Activated naive CD4-positive, alpha-beta T cell (primary cell): ENCODE measurements at places on chromosomes 3 and 15.

GRCh38 chr3:156519758-156520162 lies 35.2 kb downstream of the SSR3 start:
- DNase-seq, result no peak

DNA sequence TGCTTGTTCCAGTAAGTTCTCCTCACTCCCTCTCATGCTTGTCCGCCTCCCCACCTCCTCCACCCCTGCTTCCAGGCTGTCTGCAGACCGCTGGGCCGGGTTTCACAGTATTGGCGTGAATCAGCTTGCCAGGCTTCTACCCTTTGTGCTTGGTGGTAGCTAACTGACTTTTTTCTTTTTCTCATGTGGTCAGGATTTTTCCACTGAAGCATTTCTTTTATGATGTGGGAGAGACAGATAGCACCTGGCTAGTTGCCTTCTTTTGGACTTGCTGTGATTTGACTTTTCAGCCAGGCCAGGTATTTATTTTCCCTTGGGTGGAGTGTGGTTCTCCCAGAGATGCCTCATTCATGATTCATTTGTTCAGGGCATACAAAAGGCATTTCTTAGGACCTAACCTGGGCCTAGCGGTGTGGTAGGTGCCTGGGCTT lies 60.6 kb downstream of the ST6GAL1 start:
- DNase-seq, result no peak

- DNase-seq, result no peak
Observed at GRCh38 chr3:49644684-49645083, 29.5 kb upstream of the APEH start.

- DNase-seq, result peak; percentile 78
Observed at GRCh38 chr3:72996473-72997333, at the start of gene PPP4R2. PPP4R2 (plus strand) TSS chr3:72996811; CDS start chr3:72997038, 227 bp downstream.

DNA sequence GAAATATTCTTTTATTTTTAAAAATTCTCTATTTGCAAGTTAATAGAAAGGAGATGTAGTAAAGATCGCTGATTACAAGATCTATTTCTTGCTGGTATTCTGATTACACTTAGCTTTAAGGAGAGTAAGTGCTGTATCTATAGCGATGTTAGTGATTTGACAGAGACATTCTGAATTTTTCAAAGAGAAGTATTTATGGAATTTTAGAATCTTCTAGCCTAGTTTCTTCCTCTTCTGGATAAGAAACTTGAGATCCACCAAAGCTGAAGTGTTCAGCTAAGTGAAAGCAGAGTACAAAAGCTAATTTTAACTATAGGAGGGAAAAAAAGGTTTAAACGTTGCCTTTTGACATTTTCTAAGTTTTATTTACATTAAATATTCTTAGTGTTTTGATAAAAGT lies 72.1 kb upstream of the RARB start:
- no peak for DNase-seq

DNA sequence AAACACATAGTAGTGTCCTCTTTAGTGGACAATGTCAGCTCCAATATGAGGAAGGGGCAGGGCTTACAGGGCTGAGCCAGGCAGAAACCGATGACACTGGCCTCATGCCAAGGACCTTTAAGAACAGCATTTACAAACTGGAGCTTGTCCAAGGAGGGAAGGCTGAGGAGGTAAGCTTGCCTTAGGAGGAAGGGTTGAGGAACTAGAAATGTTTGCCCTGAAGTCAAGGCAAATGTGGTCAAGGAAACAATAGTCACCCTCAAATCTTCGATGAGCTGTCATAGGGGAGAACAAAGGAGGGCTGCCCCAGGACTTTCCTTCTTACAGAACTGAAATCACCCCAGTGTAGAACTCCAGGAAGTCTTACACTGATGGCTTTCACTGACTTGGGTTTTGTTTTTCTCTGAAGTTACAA lies 136.4 kb downstream of the LIPC start:
- DNase-seq, result no peak

DNA sequence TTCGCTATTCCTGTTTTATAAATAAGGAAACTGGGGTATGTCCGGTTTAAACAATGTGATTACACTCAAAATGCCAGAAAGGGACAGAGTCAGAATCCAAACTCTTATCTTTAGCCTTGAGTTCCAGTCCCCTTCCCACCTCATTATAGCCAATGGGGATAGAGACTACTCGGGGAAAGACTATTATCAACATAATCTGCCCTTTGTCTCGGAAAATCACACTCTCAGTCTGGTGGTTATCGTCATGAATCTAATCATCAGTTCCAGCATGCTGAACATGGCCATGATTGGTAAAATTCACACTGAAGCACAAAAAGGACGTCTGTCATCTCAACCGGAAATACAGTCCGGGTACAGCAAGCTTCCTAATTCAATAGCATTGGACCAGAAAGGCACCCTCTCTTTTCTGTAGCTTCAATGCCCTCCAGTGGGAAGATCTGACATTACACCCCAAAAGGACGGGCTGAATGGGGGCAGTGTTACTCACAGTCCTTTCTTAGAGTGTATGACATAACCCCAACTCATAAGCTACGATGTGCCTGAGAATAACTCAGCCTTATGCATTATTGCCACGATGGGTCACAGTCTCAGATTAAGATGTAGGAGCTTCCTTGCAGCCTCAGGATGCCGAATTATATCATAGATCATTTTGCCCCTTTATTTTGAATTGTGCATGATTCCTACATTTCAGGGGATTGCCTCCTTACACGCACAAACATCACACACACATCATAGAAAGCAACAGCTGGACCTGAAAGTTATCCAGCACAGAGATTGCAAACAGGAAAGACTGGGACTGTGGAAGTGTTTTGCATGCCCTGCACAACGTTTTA lies 390.4 kb upstream of the LMCD1 start:
- DNase-seq, result peak; percentile 14

- DNase-seq, result no peak
Observed at GRCh38 chr3:71241246-71241901, 342.2 kb downstream of the FOXP1 start.

DNA sequence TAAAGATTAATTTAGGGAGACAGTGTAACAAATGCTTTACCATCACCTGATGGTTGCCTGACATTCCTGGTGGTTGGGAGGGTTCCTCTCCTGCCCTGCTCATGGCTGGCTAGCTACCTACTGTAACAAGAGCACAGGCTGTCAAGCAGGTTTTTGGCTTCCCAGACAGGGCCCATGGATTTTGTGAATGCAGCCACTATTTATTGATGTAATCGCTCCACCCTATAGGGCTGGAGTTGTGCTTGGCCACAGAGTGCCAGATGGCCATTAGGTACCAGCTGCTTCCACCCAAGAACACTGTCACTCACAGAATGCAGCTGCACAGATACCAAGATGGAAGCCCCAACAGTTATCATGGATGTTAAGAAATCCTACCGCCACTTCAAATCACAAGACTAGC lies 31.0 kb upstream of the KLHL25 start:
- DNase-seq, result no peak

DNA sequence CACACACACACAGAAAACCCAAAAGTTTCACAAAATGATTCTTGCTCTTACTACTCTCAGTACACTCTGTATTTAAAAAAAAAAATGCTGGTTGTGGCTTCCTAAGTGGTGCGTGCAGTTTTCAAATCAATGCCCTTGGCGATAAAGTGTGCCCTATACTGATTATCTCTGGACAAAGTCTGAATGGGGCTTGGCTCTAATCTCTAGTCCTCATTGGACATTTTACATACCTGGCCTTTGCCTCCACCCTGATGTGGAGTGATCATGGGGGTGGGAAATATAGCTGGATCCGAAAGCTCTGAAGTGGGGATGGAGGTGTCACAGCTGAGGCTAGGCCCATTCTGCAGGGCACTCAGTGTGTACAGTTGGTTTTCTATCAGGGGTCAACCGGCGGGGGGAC lies 14.1 kb downstream of the B3GNT5 start:
- DNase-seq, result no peak

- DNase-seq, result no peak
Observed at GRCh38 chr3:105729667-105730066, 139.1 kb downstream of the CBLB start.

DNA sequence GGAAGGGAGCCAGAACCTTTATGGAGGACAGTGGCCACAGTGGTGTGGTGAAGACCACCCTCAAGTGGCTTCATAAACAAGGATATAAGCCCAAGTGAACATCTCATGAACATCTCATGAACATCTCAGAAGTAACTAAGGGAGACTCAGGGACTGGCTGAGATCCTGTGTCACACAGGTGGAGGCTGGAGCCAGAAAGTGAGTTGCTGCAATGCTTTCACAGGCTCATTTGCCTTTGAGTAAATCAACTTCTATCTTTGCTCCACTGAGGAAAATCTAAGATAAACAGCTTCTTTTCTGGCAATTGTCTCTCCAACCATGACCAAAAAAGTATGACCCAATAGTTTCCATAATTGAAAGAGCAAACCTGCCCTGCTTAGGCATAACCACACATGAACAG lies 152.9 kb downstream of the CADPS start:
- no peak for DNase-seq

DNA sequence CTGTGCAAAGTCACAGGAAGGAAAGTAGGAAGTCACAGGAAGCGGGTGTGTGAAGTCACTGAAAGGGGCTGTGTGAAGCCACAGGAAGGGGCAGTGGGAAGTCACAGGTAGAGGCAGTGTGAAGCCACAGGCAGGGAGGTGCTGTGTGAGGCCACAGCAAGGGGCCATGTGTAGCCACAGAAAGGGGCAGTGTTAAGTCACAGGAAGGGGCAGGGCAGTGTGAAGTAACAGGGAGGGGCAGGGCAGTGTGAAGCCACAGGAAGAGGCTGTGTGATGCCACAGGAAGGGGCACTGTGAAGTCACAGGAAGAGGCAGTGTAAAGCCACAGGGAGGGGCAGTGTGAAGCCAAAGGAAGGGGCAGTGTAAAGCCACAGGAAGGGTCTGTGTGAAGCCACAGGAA lies 36.5 kb downstream of the GASK1A start:
- no peak for DNase-seq

DNA sequence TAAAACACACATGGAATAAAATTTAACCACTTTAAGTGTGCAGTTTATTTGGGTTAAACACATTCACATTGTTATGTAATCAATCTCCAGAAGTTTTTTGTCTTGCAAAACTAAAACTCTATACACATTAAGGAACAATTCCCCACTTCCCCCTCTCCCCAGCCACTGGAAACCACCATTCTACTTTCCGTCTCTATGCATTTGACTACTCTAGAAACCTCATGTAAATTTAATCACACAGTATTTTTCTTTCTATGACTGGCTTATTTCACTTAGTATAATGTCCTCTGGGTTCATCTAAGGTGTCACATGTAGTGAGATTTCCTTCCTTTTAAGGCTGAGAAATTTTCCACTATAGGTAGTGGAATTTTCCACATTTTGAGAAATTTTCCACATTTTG lies 568.7 kb upstream of the UBE2E2 start:
- DNase-seq, result no peak

- no peak for DNase-seq
Observed at GRCh38 chr3:163159306-163159705, 1662.7 kb downstream of the OTOL1 start.

GRCh38 chr3:108287146-108287545 lies 9.2 kb upstream of the HHLA2 start:
- no peak for DNase-seq

DNA sequence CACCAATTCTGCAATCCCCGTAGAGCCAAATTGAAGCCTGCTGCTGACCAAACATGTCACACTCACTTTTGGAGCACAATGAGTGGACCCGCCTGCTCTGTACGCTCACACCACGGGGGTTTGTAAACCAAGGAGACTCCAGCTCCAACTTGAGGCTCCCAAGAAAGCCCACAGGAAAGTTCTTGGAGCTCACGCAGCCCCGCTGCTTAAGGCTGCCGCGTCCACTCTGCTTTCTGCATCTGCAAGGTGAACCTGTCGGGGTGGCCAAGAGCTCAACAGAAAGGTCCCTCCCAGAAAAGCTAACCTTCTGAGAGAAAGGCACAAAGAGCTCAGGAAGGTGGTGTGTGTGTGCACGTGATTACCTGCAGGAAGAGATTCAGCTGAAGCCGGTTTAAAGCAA lies 94.9 kb downstream of the PCSK6 start:
- no peak for DNase-seq

GRCh38 chr3:13012221-13012691 lies 61.0 kb downstream of the IQSEC1 start:
- no peak for DNase-seq

DNA sequence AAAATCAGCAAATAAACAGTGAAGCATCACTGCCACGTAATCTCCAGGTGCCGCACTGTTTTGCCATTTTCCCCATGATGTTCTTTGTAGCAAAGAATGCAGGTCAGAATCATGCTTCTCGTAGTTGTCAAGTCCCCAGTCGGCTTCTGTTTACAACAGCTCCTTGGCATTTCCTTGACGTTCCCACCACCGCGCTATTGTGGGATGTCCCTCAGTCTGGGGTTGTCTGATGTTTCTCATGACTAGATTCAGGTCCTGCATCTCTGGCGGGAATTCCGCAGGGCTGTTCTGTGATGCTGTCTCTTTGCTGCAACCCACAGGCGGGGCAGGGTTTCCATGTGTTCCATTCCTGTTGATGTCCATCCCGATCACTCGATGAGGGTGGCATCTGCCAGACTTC lies 117.9 kb upstream of the SMAD3 start:
- no peak for DNase-seq

DNA sequence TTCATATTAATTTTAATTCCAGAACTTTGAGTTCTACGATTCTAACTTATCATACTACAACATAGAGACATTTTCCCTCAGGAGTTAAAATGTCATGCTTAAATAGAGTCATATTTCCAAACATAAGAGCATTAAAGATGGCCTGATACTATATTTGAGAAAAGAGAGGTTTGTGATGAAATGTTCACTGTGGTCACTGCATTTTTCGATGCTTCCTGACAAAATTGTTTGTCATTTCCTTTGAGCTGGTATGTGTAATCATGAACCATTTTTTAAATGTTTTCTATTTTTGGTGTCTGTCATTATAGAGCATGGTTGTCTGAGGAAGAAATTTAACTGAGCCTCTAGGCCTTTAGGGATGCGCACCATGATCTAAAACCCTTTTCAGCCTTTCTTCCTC lies 721.4 kb upstream of the NR2F2 start:
- no peak for DNase-seq

DNA sequence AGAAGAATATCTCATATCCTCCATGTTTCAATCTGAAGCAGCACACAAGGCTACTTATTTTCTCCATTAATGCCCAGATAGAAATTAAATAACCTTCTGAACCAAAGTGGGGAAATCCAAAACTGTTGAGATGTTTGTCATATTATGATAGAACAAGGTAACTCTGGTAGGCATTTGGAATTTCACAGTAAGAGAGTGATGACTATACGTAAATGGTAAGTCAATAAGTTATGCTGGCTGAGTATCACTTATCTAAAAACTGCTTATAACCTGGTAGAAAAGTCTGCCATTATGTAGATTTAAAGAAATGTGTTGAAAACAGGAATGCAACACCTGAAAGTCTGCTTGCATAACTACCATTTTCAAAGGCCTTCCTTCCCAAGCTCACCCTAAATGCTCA lies 17.2 kb upstream of the SLC12A8 start:
- DNase-seq, result no peak
